Amniotic stem cell (primary cell): ENCODE measurements at places on chromosomes 2 and 18.

- no peak for DNase-seq
These were observed 610.4 kb downstream of the ERBB4 start for GRCh38 chr2:211928201-211928600.

GRCh38 chr18:41767960-41768359 lies 187.1 kb upstream of the PIK3C3 start:
- DNase-seq: peak; percentile 30

DNA sequence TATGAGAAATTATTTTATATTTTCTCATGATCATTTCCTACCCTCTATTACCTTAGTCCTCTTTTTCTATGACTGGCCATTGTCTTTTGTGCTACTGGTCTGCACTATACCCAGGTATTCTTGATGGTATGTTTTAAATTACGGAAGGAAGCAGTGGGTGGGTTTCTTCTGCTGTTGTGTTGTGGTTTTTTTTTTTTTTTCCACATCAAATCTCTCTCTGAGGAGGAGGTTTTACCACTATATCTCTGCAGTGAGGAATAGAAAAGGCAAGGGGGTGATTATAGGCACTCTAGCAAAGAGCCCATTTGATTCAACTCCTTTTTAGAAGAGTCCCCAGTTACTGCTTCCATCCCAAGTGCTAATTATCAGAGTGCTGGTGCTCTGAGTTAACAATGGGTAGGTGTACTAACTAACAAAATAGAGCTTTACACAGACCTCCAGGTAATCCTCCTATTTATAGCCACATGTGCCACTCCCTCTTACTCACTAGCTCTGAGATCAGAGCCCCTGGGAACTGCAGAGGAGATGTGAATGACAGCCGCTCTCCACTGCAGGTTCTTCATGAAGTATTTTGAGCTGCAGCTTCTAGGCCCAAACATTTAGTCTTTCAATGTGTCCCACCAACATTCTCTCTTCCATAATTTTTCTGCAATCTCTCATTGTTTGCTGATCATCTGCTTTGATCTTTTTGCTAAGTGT lies 301.6 kb upstream of the GULP1 start:
- DNase-seq: no peak

DNA sequence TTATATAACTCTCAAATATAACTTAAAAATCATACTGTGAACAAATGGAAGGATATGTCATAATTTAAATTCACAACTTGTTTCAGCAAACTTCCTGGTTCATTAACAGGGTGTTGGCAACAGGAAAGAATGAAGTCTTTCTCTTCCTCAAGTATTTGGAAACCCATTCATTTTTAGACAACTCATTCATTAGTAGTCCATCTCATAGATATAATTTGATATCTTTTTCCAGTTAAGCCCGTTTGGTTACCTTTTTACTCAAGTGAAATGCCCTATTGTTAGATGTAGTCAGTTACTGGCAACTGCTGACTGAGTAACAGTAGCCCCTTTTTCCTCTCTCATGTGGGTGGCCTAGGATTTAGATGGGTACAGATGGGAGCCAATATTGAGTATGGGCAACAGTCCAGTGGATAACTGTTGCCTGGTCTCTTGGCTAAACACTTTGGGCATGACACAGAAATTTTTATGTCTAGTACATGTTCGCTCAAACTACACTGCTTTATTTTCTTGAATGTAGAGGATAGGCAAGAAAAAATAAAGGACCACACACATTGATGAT lies 4.6 kb upstream of the UGP2 start:
- no peak for DNase-seq

DNA sequence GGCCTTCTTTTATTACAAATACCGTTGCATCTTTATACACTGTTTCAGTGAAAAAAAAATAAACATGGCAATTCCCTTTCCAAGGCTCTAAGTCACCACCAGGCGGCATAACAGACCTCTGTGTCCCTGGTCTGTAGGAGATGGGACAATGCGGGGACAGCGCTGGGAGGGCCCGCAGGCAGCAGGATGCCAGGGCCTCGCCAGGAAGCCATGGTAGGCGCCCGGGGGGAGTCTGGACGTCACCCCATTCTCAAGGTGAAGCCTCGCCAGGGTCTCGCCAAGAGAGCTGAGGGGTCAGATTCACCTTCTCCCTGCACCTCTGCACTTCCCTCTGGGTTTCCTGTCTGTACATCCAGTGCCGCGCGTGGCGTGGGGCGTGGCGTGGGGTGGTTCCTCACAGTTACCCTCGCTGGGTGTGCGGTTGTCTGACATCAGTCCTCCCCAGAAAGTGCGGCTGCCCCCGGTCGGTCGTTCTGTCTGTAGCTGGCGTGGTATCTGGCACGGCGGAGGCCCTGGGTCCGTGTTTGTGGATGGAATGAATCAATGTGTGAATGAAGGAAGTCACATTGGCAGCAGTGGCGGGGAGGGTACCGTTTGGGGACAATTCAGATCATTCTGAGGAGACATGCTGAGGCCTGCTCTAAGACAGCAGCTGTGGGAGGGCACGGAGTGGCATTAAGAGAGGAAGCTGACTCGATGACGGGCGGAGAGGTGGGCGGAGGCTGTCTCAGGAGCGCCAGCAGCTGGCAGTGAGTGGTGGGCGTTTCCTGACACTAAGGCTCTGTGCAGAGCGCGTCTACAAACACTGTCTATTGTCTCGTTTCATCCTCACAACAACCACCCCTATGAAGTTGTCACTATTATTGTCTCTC lies 46.0 kb downstream of the LRRFIP1 start:
- no peak for DNase-seq

DNA sequence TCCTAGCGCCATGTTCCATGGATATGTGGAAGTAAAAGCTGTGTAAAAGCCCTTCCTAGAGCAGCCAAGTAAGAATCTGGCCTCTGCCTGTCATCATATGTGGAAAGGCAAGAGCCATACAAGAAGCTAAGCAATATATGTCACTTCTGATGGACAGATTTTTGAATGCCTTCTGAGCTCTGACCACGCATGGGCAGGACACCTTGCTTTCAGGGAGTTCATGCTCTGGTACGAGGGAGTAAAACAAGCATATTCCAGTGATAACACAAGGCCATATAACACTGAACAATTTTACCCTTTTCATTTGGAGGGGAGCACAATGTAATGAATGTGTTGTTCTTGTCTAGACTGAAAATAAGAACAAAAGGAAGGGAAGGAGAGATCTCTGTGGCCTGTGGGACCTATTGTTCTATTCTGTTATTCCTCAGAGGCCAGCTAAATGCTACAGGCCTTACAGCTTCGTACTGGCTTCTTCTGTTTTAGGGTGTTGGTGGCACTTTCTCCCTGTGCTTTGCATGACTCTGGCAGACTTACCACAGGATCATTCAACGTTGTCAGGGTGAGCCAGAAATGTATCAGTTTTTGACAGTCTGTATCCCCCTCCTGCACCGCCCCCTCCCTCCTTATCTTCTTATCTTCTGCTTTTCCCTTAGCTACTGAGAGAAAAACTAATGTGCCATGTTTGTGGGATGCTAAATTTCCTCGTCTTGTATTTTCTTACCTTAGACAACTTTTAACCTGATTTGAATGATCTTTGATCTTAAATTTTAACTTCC lies 99.5 kb downstream of the MAP4K4 start:
- no peak for DNase-seq

GRCh38 chr2:202015471-202015870 lies 18.2 kb upstream of the FZD7 start:
- no peak for DNase-seq

DNA sequence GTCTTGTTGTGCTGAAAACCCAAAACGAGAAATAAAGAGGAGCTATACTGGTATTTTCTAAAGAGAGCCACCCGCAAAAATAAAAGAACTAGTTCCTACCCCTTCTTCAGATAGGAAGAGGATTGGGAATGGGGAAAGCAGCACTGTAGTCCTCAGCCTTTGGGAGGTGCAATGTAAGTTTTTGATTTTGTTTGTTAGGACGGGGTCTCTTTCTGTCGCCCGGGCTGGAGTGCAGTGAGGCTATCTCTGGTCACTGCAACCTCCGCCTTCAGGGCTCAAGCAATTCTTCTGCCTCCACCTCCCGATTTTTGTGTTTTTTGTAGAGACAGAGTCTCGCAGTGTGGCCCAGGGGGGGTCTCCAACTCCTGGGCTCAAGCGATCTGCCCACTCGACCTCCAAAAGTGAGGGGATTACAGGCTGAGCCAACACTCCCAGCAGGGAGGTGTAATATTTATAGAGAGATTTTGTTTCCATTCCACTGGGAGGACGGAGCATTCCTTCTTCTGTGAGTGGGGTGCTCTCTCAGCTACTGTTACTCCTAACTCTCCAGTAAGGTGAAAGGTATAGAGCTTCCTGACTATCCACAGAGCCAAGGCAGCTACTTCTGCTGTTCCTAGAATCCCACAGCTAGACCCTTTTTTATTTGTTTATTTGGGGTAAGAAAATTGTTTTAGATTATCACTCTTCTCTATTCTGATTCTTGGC lies 13.1 kb upstream of the GULP1 start:
- no peak for DNase-seq

- DNase-seq: no peak
These were observed 9.2 kb downstream of the OXER1 start for GRCh38 chr2:42754776-42755140.

DNA sequence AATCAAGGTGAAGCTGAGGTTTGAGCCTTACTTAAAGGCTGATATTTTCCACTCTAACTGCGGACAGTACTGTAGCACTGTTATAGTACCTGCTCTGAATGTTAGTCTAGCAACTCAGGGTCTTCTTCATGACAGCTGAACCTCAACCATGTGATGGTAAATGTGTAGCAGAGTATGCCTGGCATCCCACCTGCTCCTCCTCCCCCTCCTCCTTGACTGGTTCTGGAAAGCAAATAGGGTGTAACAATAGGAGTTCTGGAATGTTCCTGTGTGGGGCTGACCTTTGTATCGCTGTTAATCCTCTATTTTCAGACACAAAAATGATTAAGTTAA lies 447 bp upstream of the CCL20 start:
- DNase-seq: no peak

DNA sequence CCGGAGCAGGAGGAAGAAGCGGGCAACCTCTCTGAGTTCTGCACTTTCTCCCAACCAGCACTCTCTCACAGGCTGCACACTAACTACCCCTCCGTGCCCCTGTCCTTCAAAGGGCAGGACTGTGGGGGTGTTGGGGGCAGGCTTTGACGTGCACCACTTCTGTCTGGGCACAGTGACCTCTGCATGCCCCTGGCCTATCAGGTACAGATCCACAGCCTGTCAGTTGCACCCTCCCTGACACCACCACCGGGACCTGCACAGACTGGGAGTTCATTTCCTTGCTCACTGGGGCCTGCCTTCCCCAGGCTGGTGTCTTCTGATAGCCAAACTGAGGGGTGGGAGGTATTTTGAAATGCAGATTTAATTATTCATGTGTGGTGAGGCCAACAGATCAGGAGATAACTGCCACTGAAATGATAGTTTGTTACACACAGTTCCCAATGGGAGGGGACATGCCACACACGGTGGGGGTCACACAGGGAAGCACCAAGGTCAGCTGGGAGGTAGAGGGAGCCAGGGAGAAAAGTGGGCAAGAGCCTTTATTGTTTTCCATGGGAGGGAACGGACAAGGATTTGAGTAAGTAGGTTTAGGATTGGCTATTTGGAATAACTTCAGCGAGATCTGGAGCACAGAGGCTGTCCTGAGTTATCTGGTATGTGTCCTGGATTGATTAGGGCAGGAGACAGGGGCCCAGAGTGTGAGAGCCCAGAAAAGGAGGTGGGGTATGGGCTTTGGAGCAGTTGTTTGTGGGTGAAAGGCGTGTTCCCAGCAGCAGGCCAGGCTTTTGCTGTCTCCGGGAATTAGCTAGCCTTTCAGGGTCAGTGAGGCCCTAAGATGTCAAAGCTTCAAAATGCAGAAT lies 251.6 kb downstream of the AFF3 start:
- DNase-seq: no peak

- no peak for DNase-seq
These were observed 16.9 kb downstream of the HS1BP3 start for GRCh38 chr2:20633794-20634506.

DNA sequence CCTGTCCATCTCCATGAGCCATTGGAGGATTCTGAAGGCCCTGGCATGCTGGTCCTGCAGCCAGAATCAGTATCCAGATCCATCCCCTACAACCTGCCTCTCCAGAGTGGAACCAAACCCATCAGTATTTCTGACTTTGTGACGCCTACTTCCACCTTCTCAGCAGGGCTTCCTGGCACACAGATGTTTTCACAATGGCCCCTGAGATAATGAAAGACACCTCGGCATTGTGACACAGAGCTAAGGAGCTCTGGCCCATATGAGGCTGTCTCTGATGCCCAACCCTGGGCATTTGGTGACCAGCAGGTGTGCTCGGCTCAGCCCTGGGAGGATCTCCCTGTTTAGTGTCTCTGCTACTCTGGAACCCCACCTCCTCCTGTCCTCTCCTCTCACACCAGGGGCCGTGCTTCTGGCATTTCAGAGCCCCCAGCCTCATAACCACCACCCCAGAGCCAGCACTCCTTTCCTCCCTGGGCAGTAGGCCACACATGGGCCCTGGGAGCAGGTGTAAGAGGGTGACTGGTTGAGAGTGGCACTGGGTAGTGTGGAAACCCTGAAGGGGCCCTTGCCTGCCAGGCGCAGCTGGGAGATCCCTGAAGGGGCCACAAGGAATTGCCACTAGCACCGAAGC lies 38.2 kb downstream of the FOSL2 start:
- no peak for DNase-seq

- DNase-seq: peak; percentile 93
These were observed 95.9 kb upstream of the RMDN2 start for GRCh38 chr2:37829202-37829601.
